Esophagus squamous epithelium (tissue), 5 donors: ENCODE measurements at places on chromosomes 2 and 18.

GRCh38 chr18:63890950-63891304 lies 3.4 kb downstream of the SERPINB2 start:
- DNase-seq, result no peak

DNA sequence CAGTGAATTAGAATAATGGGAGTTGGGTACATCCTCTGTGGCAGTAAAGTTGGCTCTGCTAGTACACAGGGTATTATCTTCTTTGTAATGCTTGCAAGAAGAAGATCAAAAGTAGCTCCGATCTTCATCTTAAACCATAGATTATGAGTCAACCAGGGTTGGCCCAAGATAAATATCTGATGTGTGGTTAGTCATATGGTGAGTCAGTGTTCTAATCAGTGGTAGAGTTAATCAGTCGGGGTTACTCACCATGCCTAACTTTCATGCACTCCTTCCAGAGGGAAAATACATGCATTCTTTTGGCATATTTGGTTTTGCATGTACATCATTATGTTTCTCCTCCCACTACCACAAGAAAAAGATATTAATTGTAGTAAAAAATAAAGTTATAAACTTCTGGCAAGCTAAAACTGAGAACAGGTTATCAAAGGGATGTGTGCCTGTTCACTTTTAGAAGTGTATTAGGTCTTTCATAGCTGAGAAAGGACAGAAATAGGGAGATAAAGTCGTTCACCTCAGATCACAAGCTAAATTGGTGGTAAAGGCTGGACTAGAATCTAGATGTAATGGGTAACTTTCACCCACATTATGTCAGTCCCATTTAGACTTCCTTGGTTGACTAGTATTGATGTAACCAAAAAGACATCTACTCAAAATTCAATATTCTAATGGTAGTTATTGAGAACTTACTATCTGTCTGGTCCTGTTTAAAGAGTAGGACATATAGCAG lies 684.4 kb downstream of the IRS1 start:
- DNase-seq, result no peak

- DNase-seq, result no peak
These were observed 17.5 kb downstream of the GPR35 start for GRCh38 chr2:240642806-240643092.

- DNase-seq, result no peak
These were observed 78.9 kb downstream of the CD8B2 start for GRCh38 chr2:106566050-106566449.

DNA sequence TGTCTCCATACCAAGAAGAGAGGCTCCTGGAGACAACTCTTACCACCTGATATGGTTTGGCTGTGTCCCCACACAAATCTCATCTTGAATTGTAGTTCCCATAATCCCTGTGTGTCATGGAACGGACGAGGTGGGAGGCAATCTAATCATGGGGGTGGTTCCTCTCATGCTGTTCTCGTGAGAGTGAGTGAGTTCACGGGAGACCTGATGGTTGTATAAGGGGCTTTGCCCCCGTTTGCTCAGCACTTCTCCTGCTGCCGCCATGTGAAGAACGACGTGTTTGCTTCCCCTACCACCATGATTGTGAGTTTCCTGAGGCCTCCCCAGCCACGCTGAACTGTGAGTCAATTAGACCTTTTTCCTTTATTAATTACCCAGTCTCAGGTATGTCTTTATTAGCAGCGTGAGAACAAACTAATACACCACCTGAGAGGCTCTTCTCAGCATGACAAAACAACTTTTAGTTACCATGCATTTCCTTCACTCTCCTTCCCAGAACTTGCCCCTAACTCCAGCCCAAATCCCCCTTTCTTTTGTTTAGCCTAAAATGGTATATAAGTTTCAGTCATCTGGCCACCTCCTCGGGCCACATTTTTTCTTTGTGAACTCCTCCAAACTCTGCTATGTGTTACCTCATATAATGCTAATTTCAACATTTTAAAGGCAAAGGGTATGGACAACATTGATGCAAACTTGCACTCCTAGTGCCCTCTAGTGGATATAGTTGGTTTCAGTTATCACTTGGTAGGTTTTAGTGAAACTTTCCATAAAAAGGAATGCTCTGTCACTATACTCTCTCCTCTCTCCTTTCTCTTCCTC lies 58.6 kb upstream of the SLC25A52 start:
- no peak for DNase-seq

DNA sequence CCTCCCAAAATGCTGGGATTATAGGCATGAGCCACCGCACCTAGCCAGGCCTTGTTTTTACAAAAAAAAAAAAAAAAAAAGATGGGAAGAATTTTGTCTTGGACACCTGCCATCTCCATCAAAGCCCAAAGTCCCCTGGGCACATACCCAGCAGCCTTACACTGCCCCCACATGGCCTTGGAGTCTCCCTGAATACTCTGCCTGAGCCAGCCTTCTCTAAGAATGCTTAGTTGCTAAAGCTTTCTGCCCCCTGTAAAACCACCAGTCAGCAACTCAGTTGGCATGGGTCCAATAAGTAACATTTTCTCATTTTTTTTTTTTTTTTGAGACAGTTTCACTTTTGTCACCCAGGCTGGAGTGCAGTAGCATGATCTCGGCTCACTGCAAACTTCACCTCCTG lies 40.6 kb downstream of the SPC25 start:
- DNase-seq, result no peak

DNA sequence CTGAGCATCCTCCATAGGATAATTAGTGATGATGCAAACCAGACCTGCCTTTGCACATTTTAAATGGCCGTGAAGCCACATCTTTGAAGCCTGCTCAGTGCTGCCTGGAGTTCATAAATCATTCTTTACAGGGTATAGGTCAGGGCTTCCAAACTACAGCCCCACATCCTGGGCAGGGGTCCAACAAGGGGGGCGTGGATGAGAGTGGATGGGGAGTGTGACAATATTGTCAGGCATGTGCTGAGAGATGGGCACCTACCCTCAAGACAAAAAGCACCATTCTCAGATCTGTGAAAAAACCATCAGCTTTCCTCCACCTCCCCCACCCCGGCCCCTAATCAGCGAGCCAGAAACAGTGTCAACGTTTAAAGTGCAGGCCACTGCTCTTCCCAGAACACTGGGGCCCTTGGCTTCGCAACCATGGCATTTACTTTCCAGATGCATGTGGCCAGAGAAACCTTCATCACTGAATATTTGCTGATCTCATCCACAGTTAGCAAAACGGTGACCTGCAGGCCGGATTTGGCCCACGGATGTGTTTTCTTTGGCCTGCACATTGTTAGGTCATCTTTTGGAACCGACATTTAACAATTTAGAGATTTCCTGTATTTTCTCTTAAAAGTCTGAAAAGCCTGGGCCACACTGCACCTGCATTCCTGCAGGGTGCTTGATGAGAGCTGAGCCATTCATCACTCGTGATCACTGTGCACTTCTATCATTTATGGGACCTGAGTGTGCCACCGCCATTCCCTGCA lies 130.7 kb downstream of the ANKRD44 start:
- no peak for DNase-seq

DNA sequence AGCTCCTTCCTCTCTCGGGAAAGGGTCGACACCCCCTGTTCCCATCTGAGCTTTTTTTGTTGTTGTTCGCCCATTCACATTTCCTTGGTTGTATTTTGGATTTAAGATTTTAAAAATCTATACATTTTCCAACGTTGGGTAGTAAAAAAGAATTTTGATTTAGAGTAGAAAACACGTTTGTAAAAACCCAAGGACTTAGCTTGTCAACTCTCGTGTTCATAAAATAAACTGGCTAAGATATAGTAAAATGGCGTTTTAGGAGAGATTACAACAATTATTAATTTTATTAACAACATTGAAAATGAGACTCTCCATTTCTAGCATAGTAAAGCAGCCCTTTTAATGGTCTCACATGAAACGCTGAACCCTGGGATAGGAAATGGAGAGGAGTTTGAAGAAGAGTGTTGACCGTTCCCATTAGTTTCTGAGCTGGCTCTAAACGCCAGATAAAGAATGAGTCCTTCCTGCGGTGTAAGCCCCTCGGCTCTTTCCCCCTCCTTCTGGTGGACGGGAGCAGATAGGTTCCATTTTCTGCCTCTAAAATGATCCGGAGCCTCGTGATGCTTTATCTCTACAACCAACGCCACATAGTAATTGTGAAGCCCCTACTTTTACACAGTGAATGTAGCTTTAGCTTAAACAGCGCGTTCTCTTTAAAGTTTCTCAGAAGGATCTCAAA lies 24.0 kb upstream of the ZNF516 start:
- DNase-seq, result no peak

DNA sequence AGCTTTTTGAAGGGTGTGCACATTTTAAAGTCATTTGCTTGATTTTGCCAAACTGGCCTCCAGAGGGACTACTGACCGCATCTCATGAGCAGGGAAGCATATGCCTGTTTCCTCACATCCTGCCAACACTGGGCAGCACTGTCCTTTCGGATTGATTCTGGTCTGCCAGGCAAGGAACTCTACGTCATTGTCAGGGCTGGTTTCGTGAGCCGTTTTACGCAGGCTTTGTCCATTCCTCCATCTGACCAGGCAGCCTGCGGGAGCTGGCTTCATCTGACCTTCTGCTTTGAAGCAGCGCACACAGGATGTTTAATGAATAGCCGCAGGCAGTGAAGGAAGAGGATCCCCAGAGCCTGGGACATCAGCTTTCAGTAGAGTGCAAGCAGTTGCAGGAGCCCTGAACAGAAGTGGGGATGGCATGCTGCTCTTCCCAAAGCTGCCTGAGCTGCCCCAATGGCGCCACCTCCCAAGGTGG lies 46.3 kb upstream of the SEMA4C start:
- no peak for DNase-seq

DNA sequence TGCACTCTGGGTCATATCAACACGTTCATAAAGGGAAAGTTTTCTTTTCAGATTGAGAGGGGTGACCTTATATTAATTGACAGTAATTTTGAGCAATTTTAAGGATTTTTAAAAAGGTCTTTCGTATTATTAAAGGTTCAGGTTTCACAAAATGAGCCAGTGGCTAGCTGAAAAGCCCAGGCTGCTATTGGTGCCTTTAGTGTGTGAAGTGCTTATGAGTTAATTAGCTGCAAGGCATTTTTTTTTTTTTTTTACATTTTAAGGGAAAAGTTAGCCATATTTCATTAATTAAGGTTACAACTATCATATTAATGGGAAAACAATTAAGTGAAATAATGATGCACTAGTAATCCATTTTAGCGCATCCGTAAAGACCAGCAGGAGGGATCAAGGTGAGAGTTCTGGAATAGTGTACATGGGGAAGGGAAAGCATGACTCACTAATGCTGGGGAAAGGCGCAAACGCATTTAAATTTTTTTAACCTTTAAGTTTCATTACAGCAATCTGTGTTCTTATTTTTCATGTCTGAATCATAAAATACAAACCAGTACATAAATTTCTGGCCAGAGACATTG lies 200.0 kb downstream of the ZNF407 start:
- no peak for DNase-seq

DNA sequence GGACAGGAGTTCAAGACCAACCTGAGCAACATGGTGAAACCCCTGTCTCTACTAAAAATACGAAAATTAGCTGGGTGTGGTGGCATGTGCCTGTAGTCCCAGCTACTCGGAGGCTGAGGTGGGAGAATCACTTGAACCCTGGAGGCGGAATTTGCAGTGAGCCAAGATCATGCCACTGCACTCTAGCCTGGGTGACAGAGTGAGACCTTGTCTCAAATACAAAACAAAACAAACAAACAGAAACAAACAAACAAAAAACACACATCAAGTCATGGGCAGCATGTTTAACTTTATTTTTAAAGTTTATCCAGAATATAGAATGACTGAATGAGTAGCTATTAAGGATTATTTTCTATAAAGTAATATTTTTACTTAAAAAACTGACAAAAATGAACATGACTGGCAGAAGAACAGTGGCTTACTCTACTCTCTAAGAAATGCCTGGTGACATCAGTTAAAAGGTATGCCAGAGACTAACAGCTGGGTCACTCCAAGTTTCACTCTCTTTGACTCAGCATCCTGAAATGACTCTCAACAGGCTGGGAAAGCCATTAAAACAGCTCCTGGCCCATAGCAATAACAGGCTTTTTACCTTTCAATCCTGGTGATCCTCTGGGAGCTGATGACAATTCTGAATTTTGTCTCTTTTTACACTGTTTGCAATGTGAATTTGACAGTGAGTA lies 281.6 kb upstream of the STON1 start:
- no peak for DNase-seq

- no peak for DNase-seq
These were observed 46.2 kb downstream of the FAM168B start for GRCh38 chr2:131046918-131047652.

DNA sequence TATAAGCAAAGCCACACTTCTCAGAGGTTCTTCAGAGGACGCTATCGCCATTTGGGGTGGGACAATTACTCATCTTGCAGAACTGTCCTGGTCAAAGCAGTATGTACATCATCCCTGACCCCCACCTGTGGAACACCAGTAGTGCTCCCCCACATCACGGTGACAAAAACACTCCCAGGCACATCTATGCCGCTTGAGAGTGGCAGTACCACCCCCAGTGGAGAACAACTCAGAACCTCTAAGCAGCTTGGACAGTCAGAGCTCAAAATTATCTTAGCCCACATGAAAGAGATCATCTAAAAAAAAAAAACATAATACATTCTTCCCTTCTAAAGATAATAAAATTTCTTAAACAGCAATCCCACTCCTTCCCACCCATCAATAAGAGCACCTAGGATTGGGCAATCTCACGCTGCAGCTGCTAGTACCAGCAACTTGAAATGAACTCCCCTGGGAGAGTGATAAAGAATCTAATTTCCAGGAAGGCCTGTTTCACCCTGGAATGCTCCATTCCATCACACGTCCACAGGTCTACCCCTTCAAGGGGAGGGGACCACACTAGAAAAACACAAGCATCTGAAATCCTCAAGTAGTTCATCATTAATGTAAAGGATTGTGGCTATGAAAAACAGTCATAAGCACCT lies 31.7 kb downstream of the LRP2 start:
- DNase-seq, result no peak

- no peak for DNase-seq
These were observed 300.6 kb upstream of the SALL3 start for GRCh38 chr18:78679031-78679430.

DNA sequence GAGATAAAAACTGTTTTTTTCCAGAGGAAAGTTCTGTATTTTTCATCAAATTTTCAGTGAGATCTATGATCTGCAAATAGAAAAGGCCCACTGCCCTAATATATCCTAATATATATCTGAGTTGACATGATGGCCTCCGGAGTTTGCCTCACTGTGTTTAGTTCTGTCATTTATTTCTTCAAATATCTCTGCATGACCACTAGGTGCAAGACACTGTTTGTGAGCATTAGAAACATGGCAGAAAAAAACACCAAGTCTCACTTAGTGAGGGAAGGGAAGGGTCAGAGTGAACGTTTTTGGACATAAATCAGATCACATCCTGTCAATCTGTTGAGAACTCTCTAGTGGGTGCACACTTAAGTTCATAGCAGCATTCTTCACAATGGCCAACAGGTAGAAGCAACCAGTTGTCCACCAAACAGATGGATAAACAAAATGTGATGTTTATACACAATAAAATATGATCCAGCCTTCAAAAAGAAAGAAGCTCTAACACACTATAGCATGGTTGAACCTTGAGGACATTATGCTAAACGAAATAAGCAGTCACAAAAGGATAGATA lies 53.4 kb downstream of the SPIRE1 start:
- DNase-seq, result no peak

- no peak for DNase-seq
These were observed 180.6 kb downstream of the MTX2 start for GRCh38 chr2:176449852-176450251.

GRCh38 chr18:28013066-28013465 lies 163.9 kb downstream of the CDH2 start:
- no peak for DNase-seq

GRCh38 chr18:21112543-21113105 lies 1.0 kb upstream of the ROCK1 start:
- DNase-seq, result no peak
